ENCODE measurements at places on chromosomes 1 and 21.

DNA sequence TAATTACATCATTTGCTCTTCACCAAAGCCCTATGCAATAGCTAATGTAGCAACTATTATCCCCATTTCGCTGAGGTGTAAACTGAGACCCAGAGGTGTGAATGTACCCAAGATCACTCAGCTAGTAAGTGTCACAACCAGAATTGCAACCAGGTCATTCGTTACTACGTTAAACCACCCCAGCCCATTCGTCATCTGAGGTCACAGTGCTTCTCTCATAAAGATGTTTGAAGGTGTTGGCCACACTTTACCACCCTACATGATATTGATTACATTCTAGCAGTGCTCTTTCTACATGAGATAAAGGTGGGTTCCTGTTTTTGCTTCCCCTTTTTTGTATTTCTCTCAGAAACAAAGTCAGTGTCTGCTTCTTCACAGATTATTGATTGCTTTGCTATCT lies 195.3 kb downstream of the ZBTB18 start:
- no peak for DNase-seq

- peak; percentile 47 for DNase-seq
These were observed 49.1 kb upstream of the CCDC27 start for GRCh38 chr1:3702990-3703728.

DNA sequence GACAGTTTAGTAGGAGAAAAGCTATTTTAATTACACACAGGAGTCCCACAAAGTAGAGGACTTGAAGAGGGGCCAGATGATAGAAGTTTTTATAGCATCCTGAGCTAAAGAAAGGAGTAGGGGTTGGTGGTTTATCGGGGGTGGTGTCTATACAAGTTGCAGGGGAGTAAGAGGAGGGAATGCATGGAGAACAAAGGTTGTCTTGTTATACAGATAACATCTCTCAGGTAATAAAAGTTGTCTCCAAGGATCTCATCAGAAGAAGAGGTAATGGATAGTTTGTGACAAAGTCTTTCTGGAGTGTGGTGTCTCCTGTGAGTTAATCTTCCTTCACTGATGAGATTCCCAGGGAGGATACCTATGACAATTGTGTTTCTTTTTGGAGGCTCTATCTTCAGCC lies 23.4 kb upstream of the NUF2 start:
- no peak for DNase-seq

DNA sequence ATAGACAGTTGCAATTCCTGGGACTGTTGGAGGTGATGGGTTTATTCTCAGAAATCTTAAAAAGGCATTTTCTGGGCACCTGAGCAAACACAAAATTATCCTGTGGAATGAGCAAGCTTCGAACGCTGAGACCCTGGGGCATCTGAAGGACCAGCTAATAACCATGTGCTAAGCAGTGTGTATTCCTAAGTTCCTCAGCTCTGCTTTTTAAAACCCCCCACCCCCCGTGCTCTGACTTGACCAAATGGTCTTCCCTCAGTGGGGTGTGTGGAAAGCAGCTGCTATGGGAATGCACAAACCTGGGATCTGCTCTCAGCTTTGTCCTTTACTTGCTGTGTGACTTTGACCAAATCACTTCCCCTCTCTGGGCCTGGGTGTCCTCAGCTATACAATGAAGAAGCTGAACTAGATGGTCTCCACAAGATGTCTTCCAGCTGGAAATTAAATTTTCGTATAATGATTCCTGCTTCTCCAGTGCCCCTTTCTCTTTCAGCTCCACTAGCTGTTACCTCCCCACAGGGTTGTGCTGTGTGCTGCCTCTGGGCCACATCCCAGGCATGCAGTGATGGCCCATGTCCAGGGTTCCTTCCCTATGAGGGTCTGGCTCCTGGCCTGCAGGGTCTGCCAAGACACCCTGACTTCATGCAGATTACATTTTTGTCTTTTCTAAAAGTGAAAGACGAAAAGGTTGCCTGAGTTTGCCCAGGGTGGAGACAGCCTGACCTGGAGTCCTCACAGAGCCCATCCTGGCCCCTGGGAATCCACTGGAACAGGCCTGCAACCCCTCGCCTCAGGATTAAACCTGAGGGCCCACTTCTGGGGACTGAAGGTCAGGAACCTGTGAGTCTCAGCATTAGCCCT lies 14.9 kb upstream of the CD247 start:
- DNase-seq, result no peak

DNA sequence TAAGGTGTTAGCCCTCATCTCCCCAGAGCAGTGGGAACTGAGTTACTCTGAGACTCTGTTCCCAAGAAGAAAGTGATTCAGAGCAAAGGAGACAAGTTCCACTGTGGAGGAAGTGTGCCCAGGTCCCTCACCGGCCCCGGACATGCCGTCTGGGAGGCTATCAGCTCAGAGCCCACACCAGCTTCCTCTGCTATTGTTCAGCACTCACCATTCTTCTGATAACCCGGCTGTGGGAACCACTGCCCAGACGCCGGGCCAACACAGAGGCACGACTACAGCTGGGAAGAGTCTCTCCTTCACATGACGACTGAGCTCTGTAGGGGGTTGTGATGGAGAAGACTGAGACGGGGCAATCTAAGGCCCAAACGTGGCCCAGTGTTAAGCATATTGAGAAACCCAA lies 34.2 kb upstream of the GJA5 start:
- peak; percentile 93 for DNase-seq

DNA sequence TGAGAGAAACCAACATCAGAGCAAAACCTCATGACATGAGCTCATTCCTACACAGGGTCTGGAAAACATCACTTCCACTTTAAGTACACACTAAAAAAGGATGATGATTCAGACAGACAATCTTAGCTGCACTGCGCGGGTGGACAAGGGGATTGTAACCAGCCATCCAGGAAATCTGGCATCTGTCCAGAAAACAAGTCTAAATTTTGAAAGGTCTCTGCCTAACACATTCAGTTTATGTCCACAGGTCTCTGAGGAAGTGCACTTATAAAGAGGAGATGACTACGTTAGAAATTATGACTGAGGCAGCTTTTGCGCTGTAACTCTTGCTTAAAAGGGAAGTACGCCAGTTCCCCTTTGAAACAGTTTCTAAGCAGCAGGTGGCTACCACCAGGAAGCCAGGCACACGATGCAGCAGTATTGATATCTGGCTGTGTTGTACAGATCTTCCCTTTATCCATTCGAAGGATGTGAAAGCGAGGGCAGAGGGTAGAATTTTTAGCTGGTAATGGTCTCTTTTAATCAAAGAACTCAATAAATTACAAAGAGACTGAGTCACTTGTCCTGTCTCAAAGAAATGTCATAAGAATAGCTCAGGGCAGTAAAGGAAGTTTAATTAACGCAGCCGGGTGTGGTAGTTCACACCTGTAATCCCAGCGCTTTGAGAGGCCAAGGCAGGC lies 128.0 kb downstream of the SETD4 start:
- peak; percentile 95 for DNase-seq

- DNase-seq, result peak; percentile 32
These were observed 24.2 kb upstream of the CTBS start for GRCh38 chr1:84598418-84598817.

DNA sequence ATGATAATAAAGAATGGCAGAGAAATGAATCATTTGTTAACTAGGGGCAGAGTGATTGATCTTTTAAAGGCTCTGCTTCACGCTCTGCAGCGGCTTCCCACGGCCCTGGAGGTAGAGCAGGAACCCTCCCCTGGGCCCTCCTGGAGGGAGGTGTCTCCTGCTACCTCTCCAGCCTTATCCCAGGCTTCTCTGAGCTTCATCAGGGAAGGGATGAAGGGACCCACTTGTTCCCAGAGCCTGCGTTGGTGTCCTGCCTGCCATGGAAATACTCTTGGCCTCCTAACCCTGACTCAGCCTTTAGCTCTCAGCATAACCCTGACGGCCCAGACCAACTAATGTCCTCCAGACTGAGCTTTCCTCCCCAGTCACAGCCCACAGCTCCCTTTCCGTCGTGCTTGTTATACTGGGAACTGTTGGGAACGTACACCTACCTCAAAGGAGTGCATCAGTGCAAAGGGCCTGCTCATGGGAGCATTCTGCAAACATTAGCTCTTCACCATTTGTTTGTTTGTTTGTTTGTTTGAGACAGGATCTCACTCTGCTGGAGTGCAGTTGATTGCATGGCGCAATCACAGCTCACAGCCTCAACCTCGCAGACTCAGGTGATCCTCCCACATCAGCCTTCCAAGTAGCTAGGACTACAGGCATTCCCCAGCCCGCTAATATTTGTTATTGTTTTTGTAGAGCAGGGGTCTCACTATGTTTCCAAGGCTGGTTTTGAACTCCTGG lies 17.4 kb upstream of the HNRNPU start:
- no peak for DNase-seq

DNA sequence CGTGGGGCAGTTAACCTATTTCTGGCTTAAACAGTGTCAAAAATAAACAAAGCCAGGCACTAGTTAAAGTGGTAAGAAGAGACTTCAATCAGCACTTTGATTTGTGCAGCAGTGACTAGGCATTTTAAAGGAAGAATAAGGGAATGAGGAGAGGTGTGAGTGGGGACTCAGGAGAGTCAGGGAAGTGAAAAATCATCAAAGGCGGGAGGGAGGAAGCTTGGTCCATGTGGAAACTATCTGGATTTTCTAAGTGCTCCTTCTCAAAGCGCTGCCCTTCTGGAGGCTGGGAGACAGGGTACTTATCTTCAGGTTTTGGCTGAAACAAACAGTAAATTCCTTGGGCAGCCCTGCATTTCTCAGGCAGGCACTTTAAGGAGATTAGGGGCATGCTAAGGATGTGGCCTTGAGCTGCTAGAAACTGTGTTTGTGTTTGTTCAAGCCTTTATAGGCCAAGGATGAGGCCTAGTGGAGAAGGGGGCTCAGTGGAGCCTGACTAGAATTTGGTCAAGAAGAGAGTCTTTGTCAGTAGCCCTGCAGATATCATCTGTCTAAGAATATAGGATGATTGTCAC lies 486.5 kb downstream of the SIPA1L2 start:
- DNase-seq, result no peak

DNA sequence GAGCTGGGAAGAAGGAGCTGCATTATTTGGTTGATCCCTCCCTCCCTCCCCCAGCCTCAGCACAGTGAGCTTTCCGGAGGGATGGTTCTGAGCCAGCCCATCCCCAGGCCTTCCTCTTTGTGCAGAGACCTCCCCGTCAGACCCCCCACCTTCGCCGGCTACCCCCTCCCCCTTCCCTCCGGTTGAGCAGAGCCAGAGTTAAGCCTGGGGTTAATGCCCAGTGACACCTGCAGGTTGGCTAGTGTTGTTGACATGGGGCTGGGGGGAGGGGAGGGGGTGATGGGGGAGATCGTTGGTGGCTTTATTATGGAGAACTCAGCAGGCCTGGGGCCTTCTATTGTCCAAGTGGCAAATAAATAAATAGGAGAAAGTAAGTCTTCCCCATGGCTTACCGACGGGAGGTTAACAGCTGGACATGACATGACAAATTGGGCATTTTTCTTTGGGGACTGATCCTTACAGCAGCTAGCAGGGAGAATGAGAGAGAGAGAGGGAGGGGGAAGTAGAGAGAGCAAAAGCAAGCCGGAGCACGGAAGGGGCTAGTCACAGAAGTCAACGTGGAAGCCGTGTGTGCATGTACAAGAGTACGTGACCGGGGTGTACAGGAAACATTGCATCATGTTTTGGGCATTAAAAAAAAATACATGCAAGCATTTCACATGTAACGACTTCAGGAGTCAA lies 131.1 kb downstream of the TMEM53 start:
- DNase-seq, result no peak

GRCh38 chr1:169493251-169493650 lies 7.5 kb upstream of the SLC19A2 start:
- no peak for DNase-seq

DNA sequence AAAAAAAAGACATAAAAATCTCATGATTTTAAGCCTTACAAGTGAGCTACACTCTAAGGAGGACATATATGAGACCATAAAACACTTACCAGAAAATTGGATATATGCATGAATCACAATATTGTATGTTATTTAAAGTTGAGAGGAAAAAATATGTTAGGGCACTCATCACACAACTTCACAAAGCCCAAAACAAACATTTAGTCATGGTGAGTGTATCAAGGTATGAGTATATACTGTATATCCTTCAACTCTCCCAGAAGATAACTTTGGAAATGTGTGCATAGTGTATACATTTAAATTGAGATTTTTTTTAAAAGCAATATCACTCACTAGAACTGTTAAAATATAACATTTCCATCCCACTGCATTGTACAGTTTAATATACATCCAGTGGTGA lies 259.3 kb downstream of the SRGAP2C start:
- DNase-seq, result no peak

DNA sequence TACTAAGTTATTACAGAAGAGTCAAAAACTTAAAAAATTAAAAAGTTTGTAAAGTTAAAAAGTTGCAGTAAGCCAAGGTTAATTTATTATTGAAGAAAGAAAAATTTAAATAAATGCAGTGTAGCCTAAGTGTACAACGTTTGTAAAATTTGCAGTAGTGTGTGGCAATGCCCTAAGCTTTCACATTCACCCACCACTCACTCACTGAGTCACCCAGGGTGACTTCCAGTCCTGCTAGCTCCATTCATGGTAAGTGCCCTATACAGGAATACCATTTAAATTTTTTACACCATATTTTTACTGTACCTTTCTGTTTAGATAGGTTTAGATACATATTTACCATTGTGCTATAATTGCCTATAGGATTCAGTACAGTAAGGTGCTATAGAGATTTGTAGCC lies 88.6 kb downstream of the CTH start:
- DNase-seq, result no peak

- DNase-seq, result peak; percentile 63
These were observed 691 bp upstream of the MPZL1 start for GRCh38 chr1:167720965-167721616.

- DNase-seq, result no peak
These were observed 11.2 kb downstream of the MEF2D start for GRCh38 chr1:156489166-156489934.

- no peak for DNase-seq
These were observed 49.5 kb upstream of the SLC19A1 start for GRCh38 chr21:45591619-45592207.

GRCh38 chr1:90386899-90387720 lies 330.0 kb downstream of the BARHL2 start:
- peak; percentile 58 for DNase-seq

DNA sequence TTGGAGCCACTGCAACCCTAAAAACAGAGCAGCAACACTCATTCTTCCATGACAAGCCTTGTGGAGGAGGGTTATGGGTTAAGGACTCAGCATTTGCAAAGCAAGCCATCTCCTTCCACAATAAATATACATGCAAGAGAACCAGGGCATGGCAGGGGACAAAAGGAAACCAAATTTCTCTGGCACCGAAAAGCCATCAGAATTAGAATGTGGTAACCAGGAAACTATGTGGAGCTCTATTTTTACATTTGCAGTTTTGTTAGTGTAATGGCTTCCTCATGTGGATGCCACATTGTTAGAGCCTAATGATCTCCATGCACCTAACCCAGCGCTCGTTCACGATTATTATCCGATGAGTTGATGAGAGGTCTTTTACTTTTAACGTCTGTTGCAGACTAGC lies 91.7 kb downstream of the NAV1 start:
- DNase-seq, result no peak

GRCh38 chr1:207078578-207079132 lies 10.0 kb upstream of the C4BPB start:
- DNase-seq, result no peak

GRCh38 chr1:191483988-191484387 lies 674.3 kb upstream of the RGS18 start:
- no peak for DNase-seq

- DNase-seq, result no peak
These were observed 27.4 kb downstream of the IL23R start for GRCh38 chr1:67193704-67194103.

GRCh38 chr1:203549309-203549708 lies 55.4 kb downstream of the OPTC start:
- DNase-seq, result no peak

GRCh38 chr1:22089787-22090186 lies 37.3 kb downstream of the CDC42 start:
- DNase-seq, result no peak

- DNase-seq, result peak; percentile 13
These were observed 42.0 kb upstream of the ADAMTS1 start for GRCh38 chr21:26887251-26887650.

All from fibroblast of pulmonary artery (primary cell).